ENCODE measurements at places on chromosomes 12 and 14.

DNA sequence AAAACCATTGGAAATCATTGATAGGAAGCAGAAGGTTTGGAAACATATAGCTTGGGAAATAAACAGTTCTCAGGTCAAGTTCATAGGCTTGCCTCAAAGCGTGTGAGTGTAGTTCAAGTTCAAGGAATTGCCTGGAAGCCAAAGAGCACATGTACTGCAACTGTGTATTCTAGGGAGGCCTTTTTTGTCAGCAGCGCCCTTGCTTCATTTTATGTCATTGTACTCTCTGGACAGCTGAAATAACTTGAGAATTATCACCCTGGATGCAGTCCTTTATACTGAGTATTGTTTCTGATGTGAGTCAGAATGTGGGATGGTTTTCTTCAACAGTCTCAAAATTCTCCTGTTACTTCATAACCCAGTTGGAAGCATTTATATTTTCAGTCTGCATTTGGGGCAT is 16.0 kb upstream of the EVL start:
- DNase-seq = no peak

- DNase-seq = no peak
These were observed 33.4 kb upstream of the DCN start for GRCh38 chr12:91215940-91216454.

DNA sequence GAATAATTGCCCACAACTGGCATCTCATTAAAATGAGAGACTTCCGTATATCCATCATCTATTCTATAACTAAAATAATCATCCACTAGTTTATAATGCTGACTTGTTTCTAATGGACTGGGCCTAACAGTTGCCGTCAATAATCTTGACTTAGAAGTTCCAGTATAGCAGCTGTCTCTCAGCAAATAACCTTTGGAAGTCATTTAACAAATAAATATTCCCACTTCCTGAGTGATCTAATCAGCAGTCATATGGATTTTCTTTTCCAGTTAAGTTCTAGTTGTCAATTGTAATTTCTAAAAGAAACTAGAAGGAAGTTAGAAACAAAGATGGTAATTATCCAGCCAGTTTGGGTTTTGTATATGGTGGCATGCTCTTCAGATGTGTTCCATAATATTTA is 177.8 kb downstream of the GXYLT1 start:
- no peak for DNase-seq

- DNase-seq = no peak
These were observed 149.9 kb downstream of the KIF26A start for GRCh38 chr14:104288272-104288671.

DNA sequence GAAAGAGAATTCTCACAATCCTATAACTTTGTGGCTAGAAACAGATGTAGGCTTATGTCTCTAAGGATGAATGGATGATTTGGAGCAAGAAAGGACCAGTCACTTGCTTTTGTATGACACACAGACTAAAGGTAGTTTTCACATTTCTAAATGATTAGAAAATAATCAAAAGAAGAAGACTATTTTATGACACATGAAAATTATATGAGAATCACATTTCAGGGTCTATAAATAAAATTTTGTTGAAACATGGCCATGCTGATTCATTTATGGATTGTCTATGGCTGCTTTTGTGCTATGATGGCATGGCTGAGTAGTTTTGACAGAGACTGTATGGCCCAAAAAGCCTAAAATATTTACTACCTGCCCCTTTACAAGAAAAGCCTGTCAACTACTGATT is 49.4 kb upstream of the FRMD6 start:
- no peak for DNase-seq

Data from activated CD4-positive, alpha-beta T cell treated with anti-CD3 and anti-CD28 coated beads for 24 hours (primary cell).